Kidney (tissue), 22 donors: ENCODE measurements at places on chromosomes 7 and 10. TPM values are rescaled to one million over a fixed set of nuclear protein-coding genes. Genes with fewer than 3 reads are reported as not detected.

SLC29A4 gene
- total RNA-seq, result 3.4 TPM

DNA sequence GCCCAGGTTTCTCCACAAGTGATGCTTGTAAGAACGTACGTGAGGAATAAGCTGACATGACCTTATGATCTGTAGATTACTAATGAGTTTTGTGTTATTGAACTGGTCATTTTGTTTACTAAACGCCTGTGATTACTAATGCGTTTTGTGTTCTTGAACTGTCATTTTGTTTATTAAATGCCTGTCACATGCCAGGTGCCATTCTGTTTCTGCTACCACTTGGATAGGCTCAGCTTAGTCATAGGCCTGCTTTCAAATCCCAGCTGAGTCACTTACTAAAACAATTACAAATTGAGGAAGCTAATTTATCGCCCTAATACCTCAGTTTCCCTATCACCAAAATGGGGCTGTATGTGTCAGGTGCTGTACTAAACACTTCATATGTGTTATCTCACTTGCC, 4.7 kb upstream of the HGF start:
- no peaks in the 10 kb centered on the region for H3K36me3 ChIP-seq
- H3K4me3 ChIP-seq, result no peak overlapping the region
- DNase-seq, result no peak
- no peaks in the 10 kb centered on the region for H3K4me1 ChIP-seq

- H3K4me3 ChIP-seq, result no peak overlapping the region
- H3K36me3 ChIP-seq, result no peaks in the 10 kb centered on the region
- no peaks in the 10 kb centered on the region for H3K27me3 ChIP-seq
- H3K27ac ChIP-seq, result no peak overlapping the region
- peaks cover 3% of the 10 kb centered on the region for H3K4me1 ChIP-seq
- DNase-seq, result no peak
These were observed 101.4 kb downstream of the GRK5 start for GRCh38 chr10:119308551-119309422.

- no peak overlapping the region for H3K27ac ChIP-seq
- no peaks in the 10 kb centered on the region for H3K27me3 ChIP-seq
- H3K36me3 ChIP-seq, result no peaks in the 10 kb centered on the region
- peak; percentile 37 for DNase-seq
These were observed 224.4 kb downstream of the MAD1L1 start for GRCh38 chr7:2008101-2008935.
